ENCODE measurements at places on chromosomes 3 and 15.
A peak's percentile ranks its signal among the peaks of the same experiment; 100 is the strongest.

- no peak for DNase-seq
Measured at GRCh38 chr15:40282869-40283614, at the start of gene ANKRD63. Gene ANKRD63, minus strand, starts transcription at chr15:40283064. Its CDS starts 478 bp downstream, at chr15:40282586.

DNA sequence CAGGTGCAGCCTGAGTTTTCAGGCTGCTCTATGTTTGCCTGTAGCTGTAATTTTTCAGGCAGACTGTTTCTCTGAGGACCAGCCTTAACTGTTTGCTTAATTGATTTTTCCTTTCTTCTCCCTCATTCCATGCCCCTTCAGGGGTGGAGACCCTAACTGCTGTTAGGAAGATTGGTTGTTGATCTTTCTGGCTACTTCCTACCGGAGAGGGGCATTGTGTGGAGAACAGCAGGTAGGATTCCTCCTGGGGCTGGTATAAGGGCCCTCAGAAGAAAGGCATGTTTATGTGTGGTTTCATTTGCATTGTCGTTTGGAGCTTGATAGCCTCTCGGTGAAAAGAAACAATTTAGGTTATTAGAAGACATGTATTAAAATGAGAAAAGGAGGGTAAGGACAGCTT lies 56.9 kb upstream of the GOLGA6L2 start:
- no peak for DNase-seq

DNA sequence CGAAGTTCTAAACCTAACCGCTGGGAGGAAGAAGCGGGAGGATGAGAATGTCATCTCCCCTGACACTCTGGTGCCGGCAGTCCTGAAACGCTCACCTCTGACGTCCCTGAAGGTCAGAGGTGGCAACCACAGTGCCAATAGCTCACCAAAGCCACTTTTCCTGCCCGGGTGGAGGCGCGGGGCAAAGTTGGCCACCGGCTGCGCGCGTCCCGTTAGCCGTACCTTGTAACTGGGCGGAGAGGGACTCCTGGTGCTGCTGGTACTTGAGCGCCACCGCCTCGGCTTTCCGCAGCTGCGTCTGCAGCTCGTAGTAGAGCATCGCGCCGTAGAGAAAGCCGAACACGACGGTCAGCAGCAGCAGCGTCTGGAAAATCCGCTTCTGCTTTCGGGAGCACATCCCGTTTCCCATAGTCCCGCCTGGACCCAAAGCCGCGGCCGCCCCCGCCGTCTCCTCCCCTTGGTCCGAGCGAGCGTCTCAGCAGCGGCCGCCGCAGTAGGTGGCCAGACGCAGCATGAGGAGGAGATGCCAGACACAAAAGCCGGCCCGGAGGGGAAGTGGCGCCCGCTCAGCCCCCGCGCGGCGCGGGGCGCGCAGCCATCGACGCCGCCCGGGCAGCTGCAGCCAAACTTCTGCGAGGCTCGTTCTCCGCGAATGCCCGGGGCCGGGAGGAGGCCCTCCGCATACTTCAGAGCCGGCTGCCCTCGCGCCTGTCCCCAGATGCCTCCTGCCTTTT lies 680 bp downstream of the GOLIM4 start:
- no peak for DNase-seq

- DNase-seq, result no peak
Measured at GRCh38 chr3:107781253-107781652, 258.5 kb downstream of the BBX start.

DNA sequence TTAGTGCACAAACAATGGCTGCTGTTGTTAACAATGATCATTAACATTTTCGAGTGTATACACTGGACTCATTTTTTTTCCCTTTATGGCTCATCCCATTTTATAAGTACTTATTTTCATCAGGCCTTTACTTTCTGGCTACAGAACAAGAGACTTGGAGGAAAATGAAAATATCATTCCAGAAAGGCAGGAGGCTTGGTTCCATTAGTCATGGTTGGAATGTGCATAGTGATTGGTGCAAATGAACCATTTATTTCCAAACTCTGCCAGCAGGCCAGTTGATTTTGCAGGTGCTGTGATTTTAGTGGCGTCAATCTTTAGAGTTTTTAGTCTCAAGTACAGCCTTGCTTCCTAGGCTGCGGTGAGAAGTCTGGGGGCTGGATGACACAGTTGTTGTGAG lies 151.8 kb downstream of the ITPR1 start:
- DNase-seq, result no peak

- DNase-seq, result peak; percentile 45
Measured at GRCh38 chr15:29124581-29125381, 144.8 kb downstream of the NSMCE3 start.

DNA sequence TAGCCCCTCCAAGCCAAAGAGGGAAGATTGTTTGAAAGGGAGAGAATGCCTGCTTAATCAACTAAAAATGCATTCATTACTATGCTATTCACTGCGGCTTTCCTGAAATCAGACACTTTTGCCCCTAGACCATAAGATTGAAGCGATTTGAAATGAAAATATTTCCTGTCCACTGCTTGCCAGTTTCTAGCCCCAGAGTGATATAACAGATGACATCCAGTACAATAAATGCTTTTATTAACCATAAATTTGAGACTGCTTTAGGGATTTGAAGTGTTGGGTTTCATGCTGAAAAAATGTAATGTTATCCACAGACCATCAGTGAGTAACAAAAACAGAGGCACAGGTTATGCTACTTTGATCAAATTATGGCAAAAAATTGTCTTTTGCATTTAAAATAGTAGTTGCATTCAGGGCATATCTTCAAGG lies 14.1 kb downstream of the IL17RD start:
- DNase-seq, result peak; percentile 43

All from non-pigmented ciliary epithelial cell (primary cell).